ENCODE measurements at places on chromosomes 2 and 18.

DNA sequence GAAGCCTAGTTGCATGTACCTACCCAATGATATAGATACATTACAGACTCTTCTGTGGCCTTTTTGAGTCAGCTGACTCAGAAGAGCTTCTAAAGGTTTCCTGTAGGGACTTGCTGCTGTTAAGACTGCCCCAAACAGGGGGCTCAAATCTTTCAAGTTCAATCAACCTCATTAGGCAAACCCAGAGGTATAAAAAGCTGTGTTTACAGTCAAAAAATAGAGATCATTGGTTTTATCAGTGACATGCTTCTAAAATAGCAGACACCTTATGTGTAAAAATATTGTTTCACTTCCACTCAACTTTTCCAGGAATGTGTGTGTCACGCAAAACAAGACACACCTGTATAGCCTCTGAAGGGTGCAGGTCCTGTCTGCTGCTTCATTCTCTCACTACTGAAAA is 624.3 kb upstream of the FANCL start:
- DNase-seq = no peak

DNA sequence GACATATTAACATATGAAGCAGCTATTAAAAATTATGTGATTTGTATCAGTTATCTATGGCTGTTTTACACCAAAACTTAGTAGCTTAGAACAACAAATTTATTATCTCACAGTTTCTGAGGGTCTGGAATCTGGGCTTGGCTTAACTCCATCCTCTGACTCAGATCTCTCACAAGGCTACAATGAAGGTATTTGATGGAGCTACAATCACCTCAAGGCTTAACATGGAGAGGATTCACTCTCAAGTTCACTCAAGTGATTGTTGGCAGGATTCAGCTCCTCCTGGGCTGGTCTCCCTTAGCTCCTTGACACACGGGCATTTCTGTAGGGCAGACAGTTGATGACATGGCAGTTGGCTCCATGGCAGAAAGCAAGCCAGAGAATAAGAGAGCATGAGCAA is 133.0 kb upstream of the SLC14A2 start:
- peak; percentile 30 for DNase-seq

- DNase-seq = no peak
These were observed 114.9 kb upstream of the ID2 start for GRCh38 chr2:8566774-8567468.

DNA sequence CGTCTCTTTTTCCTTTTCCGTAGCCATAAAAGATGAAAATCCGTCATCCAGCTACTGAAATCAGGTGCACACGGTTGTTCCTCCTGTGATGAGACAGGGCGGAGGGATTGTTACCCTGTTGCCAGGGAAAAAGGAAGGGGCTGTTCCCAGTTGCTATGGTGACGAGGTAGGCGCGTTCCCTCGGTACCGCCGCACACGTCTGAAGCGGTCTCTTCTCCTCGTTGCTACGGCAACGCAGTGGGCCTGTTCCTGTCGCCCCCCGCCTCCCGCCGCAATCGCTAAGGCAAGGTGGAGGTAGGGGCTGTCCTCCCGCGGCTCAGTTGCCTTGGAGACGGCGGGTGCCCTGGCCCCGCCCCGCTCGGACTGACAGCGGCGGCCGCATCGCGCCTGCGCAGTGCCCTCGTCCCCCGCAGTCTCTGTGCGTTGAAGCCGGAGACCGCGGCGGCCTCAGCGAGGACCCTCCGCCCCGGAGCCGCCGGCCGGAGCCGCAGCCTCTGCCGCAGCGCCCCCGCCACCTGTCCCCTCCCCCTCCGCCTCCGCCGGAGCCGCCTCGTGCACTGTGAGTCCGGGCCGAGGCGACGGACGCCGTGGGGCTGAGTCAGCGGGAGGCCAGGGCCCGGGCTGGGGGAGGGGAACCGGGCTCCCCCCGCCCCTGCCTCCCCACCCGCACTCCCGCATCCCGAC is at the start of gene MAPRE3:
TSS of gene MAPRE3 (plus strand) at position 394 of the 684 bp plus-strand sequence. CDS start 51,582 bp downstream, outside the sequence.
- peak; percentile 50 for DNase-seq

- no peak for DNase-seq
These were observed 3.0 kb upstream of the IL1A start for GRCh38 chr2:112787294-112787693.

- DNase-seq = no peak
These were observed 23.7 kb downstream of the PLEK start for GRCh38 chr2:68388772-68389171.

DNA sequence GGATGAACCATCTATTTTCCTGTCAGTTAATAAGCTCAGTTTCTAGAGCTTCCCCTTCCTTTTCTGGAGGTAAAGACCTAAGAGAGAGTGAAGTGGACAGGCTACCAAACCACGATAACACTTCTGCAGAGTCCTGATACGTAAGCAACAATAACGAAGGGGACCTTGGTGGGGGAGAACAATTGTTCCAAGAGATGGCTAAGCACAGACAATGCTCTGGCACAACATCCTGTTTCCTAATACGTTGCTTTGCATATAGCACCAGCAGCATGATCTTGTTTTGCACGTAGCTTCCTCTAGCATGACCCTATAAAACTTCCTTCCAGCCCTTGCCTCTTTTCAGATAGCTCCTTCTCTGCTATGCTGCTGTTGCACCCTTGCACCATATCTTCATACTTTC is 247.3 kb downstream of the RAD51AP2 start:
- DNase-seq = no peak
